ENCODE measurements at places on chromosomes 11 and 22. TPM values are rescaled to one million over a fixed set of nuclear protein-coding genes. Genes with fewer than 3 reads are reported as not detected.

The LMO1 gene
- not detected for total RNA-seq

The OR8D4 gene
- not detected for total RNA-seq

DNA sequence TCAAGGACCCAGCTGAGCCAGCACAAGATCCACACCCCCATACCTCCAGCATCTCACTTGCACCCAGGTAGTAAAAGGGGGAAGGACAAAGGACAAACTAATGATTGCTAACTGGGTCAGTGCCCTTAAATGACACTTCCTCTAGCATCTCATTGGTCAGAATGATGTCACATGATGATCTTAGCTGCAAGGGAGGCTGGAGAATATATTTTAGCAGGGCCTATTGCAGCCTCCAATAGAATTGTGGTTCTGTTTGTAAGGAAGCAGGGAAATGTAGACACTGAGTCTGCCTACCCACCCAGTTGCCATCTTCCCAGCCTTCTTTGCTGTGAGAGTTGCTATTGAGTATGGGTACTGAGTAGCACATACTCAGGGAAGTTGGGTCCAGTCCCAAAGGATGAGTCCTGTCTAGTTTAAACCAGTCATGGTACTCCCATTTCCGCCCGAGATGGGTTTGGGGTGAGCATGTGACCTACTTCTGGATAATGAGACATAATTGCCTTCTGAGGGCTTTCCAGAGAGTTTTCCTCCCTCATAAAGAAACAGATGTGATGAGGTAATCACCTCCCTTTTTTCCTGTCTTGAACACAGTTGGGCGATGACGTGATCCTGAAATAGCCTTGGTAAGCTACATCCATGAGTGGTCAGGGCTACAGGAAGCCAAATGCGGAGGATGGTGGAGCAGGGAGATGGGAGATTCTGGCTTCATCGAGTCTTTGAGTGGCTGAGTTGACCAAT, 5.5 kb upstream of the DNAL4 start:
- no peak overlapping the region for H3K4me3 ChIP-seq
- H3K27ac ChIP-seq, result no peak overlapping the region
- no peaks in the 10 kb centered on the region for H3K27me3 ChIP-seq
- no peak for DNase-seq

DNA sequence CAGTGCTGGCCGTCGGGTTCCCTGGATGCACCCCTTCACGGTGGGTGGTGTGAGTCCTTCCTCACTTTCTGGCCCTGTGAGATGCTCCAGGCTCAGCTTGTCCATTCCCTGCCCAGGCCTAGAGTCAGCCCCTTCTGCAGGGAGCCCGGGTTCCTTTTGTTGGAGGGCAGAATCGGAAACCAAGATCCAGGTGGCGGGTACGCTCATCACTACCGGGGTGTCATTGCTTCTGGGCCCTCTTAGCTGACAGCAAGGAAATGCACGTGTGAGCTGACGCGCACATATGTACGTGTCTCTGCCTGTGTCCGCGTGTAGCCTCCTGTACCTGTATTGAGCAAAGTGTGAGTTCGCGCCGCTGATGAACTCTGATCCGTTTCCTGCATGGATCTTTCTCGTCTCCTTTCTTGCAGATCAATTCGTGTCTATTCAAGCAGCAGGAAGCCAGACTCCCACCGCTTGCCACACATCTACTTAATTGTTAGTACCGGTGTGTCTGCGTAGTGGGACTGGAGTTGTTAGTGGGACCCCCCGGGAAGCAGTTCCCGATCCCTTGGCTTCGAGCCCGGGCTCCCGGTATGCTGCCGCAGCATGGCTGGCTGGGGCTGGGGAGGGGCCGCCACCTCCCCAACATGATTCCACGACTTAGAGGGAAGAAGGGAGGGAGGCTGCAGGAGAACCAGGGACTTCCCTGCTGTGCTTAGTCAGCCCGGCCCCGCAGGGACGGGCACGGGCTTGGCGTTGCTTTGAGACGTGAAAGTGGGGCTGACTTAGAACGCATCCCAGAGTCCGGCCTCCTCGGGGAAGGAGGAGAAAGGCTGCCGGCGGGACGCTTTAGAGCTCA, 35.9 kb upstream of the GRAMD4 start:
- H3K4me1 ChIP-seq, result no peaks in the 10 kb centered on the region
- H3K36me3 ChIP-seq, result no peaks in the 10 kb centered on the region
- no peak overlapping the region for H3K4me3 ChIP-seq
- H3K27me3 ChIP-seq, result no peaks in the 10 kb centered on the region

The AIFM3 gene
- 1.8 TPM for total RNA-seq

DNA sequence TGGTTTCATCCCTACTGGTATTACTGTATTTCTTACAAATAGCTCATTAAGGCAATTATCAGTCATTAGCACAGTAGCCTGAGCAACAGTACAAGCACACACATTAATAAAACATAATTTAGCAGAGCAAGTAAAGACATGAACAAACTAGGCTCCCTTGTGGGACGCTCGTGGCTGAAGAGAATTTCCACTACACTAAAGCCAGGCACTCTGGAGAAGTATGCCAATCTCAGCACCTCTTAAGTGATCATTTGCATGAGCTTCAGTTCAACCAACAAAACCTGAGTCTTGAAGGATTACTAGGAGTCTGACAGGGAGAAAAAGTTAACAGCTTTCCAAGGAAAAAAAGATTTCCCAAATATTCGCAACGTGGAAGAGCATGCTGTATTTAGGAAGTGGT, 109.1 kb downstream of the LARGE1 start:
- H3K4me1 ChIP-seq, result peaks cover 9% of the 10 kb centered on the region
- no peak for DNase-seq
- no peak overlapping the region for H3K27ac ChIP-seq
- no peak overlapping the region for H3K4me3 ChIP-seq
- H3K36me3 ChIP-seq, result no peaks in the 10 kb centered on the region
- no peaks in the 10 kb centered on the region for H3K27me3 ChIP-seq

GRCh38 chr11:32658639-32659406, 75.2 kb downstream of the EIF3M start:
- no peak overlapping the region for H3K27ac ChIP-seq
- no peaks in the 10 kb centered on the region for H3K4me1 ChIP-seq
- H3K36me3 ChIP-seq, result no peaks in the 10 kb centered on the region
- DNase-seq, result no peak

The HSPB2 gene
- 1.4 TPM for total RNA-seq

DNA sequence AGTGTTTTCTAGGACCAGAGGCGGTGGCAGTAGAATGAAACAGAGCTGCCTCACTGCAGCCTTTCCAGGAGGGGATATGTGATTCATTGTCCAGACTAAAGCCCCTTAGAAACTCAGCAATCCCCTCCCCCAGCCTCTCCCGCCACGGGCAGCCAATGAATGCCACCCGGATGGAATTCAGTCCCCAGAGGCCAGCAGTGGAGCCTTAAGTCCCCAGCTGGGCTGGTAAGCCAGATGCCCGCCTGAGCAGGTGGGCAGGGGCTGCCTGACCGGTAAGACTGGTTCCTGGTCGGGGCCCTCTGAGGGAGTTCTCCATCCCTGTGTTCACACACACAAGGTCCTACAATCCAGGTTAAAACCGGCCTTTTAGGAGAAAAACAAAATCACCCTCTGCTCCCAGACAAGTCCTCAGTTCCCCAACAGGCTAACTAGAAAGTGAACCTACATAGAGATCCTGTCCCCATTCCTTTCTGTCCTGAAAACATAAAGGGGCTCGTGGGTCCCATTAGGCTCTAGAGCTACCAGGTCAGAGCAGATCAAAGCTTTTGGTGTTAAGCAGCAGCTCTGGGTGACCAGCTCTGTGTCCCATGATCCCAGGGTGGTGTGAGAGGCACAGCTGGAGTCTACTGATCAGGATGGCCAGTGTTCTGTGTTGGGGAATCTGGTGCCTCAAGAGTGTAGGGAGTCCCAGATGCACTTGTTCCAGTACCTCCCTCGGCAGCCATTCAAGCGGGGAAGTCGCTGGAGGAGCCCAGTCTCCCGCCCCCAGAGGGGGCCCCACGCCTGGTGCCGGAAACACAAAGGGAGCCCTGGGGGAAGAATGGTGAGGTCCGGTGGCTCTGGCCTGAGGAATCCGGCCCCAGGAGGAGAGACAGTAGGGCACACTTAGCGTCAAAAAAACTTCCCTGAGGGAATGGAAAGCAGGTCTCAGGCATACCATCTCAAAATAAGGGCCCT, 2.6 kb downstream of the PATZ1 start:
- no peaks in the 10 kb centered on the region for H3K36me3 ChIP-seq
- H3K27me3 ChIP-seq, result no peaks in the 10 kb centered on the region
- peaks cover 53% of the 10 kb centered on the region for H3K4me1 ChIP-seq
- peak overlapping the region; percentile 86 for H3K27ac ChIP-seq
- peak overlapping the region; percentile 73 for H3K4me3 ChIP-seq
- DNase-seq, result no peak

GRCh38 chr11:44910591-44910990, 40.1 kb downstream of the TP53I11 start:
- H3K36me3 ChIP-seq, result peaks cover 8% of the 10 kb centered on the region
- H3K4me3 ChIP-seq, result no peak overlapping the region
- H3K4me1 ChIP-seq, result no peaks in the 10 kb centered on the region
- no peaks in the 10 kb centered on the region for H3K27me3 ChIP-seq
- no peak overlapping the region for H3K27ac ChIP-seq

GRCh38 chr22:41585898-41586297, 3.7 kb downstream of the PMM1 start:
- no peaks in the 10 kb centered on the region for H3K27me3 ChIP-seq
- peaks cover 18% of the 10 kb centered on the region for H3K4me1 ChIP-seq
- no peak overlapping the region for H3K4me3 ChIP-seq
- H3K27ac ChIP-seq, result no peak overlapping the region
- no peak for DNase-seq
- H3K36me3 ChIP-seq, result peaks cover 13% of the 10 kb centered on the region
